EL (cell line): ENCODE measurements at places on chromosomes 7 and 10.

DNA sequence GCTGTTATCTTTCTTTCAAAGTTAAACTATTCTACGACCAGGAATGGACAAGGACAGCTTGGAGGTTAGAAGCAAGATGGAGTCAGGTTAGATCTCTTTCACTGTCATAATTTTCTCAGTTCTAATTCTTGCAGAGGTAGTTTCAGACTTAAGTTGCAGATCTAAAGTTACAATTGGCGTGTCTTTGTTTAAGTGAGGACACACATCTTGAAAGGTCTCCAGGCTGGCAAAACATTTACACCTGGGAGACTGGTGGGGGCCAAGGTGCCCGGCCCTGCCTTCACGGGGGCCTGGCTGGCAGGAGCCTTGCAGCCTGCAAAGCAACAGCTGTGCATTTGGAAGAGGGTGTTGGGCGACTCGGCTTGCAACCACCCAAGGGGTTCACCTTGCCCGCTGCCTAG lies 1.7 kb upstream of the DYNC2I1 start:
- no peak for DNase-seq

DNA sequence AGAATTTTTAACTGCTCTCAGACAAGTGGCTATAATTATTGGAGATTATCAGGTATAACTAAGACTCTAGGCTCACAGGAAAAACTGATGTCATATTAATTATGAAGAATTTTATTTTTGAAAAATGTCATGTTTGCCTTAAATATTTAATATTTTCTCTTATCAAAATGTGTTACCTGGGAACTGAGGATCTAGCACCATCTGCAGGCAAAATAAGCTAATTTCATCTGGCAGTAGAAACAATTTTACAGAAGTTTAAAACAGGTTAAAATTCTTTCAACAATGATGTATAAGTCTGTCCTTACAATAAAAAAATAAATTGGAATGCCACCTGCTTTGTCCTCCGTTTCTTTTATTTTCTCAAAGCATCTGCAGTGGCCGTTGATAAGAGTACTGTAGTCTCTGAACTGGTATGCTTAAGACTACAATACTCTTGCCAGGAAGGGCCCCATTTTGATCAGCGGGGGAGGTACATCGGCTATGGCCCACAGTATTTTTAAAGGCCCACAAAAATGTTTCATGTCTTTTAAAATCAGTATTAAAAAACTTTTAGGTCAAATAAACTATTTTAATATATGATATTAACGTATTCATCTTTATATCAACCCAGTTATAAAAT lies 81.3 kb downstream of the VWDE start:
- peak; percentile 6 for DNase-seq

DNA sequence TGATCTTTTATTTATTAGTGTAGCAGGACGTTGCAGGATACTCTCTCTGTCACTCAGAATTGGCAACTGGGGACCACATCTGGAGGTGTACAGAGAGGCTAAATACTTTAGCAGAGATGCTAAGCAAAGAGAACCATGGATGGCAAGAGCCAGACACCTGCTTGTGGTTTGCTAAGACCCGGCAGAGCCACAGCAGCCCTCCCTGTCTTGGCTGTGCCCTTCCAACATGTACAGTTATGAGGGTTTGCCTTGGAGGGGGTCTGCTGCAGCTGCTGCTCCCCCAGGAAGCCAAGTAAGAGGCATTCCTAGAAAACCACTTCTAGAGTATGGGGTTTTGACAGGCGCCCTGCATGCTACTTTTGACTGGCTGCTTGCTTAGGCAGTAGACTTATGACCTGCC lies 5.1 kb downstream of the NPVF start:
- no peak for DNase-seq

DNA sequence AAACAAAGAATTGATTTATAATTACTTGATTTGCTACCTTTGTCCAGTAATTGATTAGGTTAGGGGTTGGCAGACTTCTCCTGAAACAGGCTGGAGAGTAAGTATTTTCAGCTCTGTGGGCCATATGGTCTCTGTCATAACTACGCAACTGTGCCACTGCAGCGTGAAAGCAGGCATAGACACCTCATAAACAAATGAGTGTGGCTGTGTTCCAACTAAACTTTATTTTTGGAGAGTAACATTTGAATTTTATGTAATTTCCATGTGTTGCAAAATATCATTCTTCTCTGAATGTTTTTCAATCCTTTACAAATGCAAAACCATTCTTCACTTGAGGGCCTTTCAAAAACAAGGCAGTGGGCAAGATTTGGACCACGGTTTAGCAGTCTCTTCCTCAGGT lies 76.9 kb downstream of the GALNT17 start:
- no peak for DNase-seq

DNA sequence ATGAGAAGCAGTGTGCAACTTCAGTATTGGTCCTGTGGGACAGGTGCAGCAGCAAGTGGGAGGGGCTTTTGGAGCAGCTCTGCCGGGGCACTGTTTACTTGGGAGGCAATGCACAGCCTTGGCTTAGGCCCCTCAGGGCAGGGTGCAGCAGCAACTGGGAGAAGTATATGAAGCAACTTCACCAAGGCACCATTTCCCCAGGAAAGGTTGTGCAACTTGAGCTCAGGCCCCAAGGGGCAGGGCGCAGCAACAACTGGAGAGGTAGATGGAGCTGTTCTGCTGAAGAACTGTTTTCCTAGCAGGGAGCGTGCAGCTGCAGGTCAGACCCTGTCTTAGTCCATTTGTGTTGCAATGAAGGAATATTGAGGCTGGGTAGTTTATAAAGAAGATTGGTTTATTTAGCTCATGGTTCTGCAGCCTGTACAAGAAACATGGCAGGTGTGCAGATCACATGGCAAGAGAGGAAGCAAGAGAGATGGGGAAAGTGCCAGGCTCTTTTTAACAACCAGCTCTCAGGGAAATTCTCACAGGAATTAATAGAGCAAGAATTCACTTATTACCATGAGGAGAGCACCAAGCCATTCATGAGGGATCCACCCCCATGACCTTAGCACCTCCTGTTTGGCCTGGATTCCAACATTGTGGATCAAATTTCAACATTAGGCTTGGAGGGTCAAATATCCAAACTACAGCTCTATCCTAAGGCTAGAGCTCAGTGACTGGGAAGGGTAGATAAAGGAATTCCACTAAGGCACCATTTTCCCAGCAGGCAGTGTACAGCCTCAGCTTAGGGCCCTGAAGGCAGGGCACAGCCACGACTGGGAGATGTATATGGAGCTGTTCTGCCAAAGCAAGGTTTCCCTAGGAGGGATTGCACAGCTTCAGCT lies 10.9 kb downstream of the GPR141 start:
- DNase-seq: no peak

DNA sequence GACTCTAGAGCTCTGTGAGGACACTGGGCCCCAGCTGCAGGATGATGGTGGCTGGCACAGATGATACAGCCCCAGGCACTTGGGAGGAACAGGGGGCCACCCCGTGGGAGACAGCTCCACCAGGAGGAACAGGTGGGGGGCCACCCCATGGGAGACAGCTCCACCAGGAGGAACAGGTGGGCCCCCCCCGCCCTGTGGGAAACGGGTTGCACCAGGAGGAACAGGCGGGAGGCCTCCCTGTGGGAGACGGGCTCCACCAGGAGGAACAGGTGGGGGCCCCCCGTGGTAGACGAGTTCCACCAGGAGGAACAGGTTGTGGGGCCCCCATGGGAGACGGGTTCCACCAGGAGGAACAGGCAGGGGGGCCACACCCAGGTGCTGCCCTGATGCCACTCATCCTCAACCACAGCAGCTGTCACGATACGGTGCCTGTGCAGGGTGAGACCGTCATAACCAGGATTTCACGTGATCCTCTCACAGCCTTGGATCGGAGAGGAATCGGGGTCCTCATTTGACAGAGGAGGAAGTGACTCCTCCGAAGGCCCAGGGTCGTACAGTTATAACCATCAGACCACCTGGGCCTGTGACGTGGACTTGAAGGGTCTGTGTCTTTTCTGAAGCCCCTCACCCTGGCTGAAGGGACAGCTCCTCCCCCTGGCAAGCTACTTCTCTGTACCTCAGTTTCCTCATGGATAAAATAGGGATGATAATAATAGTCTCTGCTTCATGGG lies 49.2 kb upstream of the NANOS1 start:
- DNase-seq: no peak

DNA sequence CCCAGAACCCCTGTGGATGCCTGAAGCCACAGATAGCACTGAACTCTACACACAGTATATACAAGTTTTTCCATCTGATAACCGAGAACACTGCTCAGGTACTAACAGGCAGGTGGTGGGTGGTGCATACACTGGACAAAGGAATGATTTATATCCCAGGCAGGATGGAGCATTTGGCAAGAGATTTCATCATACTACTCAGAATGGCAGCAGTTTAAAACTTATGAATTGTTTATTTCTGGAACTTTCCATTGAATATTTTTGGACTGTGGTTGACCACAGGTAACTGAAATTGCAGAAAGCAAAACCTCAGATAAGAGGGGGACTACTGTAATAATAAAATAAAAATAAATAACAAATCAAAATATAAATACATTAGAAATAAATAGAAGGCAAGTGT lies 10.9 kb upstream of the KCNMA1 start:
- no peak for DNase-seq

- no peak for DNase-seq
These were observed 29.2 kb upstream of the NAMPT start for GRCh38 chr7:106313966-106314365.

- DNase-seq: no peak
These were observed 11.4 kb downstream of the JAZF1 start for GRCh38 chr7:28169230-28169629.

DNA sequence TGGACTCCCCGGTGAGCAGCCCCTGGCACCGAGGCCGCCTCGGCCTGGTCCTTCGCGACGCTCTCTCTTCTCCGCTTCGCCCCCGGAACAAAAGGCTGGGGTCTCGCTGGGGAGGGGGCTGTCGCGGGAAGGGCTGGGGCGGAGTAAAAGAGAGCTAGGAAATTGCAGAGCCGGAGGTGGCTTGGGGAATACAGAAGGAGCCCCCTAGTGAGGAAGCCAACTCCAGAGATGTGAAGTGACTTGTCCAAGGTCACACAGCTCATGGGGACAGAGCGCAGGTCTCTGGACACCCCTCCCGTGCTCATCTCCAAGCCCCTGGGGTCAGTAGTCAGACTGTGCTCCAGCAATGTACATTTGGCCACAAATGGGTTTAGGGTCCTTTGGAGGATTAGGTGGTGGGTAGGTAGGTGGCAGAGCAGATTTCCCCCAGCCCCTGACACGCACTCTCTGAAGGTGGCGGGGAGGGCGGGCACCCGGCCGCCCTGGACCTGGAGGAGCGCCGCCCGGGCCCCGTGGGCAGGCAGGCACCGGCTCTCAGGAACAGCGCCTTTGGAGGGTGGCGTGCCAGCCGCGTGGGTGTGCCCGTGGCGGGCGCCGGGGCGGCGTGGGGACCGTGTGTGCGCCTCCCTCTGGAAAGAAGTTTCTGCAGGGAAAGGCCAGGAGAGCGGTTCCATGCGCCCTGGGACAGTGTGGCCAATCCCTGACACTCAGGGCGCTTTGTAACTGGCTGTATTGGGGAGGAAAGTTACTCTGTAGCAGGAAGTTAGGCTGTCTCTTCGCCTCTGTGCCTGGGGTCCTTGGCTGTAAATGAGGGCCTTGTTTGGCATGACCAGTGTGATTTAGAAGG lies 910 bp downstream of the WIPF3 start:
- DNase-seq: no peak

DNA sequence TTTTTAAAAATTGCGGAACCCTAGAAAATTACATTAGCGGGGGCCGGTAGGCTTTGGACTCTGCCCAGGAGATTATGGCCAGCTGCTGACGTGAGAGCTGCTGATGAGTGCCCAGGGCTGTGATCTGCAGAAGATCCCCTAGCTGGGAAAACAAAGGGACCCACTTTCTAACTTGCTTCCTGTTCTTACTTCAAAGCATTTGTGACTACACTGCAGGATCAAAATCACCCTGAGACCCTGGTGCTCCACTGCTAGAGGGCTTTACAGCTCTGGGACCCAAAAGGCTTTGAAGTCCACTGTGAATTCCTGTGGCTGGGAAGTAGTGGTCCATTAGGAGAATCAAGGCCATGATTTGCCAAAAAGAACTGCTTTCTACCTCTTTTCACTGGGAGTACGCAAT lies 499.4 kb upstream of the AKR1E2 start:
- DNase-seq: no peak

- no peak for DNase-seq
These were observed 183.2 kb upstream of the POT1 start for GRCh38 chr7:125112850-125113249.

DNA sequence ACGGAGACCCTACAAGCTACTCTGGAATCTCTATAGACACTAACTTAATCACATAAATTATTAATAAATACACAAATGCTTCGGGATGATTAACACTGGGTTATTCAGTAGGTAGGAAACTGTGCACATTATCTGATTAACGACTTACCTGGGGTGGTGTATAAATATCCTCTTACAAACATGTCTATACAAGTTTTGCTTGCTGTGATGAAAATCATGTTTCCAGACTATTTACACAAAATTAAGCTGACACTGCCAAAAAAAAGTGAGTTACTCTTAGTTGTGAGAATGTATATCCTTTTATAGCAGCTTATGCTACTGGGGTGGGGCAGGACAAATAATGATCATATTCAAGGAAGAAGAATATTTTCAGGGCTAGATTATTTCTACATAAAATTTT lies 314.6 kb downstream of the C7orf25 start:
- DNase-seq: no peak

- no peak for DNase-seq
These were observed 81.2 kb downstream of the HIPK2 start for GRCh38 chr7:139696552-139696951.

DNA sequence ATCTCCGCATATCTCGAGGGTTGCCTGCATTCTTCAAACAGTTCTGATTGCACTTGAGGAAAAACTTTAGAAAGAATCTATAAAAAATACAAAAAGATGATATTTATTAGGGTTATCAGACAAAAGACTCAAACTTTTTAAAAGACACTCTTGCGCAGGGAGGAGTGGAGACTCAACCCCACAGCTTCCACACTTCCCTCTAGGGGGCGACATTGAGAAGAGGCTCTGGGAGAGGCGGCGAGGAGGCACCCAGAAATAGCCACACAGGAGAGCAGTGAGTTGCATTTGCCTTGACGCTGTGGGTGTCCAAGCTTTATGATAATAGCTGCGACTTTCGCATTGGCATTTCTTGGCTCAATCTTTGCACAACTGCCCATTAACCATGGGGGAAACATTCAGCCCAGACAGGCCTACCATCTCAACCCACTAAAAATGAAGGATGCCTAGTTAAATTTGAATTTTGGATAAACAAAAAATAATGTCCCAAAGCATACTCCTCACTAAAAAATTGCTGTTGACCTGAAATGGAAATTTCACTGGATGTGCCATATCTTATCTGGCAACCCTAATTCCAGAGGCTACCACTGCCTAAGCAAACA lies 86.2 kb downstream of the EBF3 start:
- no peak for DNase-seq

GRCh38 chr7:41861642-41862041 lies 158.8 kb upstream of the INHBA start:
- DNase-seq: no peak

GRCh38 chr7:68107968-68108367 lies 1111.3 kb downstream of the TYW1 start:
- DNase-seq: no peak

GRCh38 chr10:26821699-26822570 lies 38.8 kb downstream of the ABI1 start:
- no peak for DNase-seq

GRCh38 chr10:128016423-128017060 lies 109.6 kb downstream of the PTPRE start:
- DNase-seq: no peak

- DNase-seq: peak; percentile 27
These were observed 197.1 kb downstream of the SUGCT start for GRCh38 chr7:40331915-40332314.
